ENCODE measurements at places on chromosomes 12 and 14.

- DNase-seq = no peak
These were observed 2.1 kb downstream of the OR6C70 start for GRCh38 chr12:55467836-55468235.

DNA sequence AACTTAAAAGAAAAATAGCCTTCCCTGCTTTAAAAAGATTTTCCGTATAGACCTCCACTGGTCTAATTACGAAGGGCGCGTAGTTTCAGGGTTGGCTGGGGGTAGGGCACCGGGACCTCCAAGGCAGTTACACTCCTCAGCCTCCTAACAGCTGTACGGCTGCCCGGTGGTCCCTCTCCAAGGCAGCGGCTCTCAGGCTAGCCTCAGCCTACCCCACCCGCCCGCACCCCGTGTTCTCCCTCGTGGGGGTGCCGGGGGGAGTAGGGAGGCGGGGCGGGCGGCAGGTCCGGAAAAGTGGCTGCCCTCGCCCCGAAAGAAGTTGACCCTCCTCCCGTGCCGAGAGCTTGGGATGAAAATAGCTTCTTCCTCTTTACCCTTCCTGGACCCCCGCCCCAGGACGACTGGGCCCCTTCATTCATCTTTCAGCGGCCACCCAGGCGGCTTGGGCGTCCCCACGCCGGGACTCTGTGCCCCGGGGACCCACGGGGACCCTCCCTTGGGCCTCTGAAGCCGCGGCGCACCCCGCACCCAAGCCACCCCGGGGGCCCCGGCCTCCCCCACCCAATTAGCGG is 991 bp upstream of the RCOR1 start:
- DNase-seq = peak; percentile 6

DNA sequence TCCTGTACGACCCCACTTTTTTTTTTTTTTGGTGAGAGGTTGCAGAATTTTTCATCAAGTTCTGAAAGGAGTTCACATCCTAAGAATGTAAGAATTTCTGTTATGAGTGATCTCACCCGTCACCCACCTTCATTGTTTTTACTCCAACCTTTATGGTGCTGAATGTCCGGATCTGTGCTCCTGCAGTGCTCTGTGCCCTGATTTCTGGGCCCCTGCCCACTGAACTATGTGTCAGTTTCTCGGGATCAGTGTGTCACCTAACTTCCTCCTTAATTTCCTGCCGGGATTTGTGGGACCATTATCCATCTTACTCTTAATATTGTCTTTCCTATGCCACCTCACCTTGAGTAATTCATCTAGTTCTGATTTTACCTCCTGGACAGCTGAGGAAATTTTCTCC is 11.6 kb downstream of the RASSF8 start:
- DNase-seq = no peak

GRCh38 chr14:87644689-87645088 is 348.3 kb downstream of the GALC start:
- DNase-seq = no peak

DNA sequence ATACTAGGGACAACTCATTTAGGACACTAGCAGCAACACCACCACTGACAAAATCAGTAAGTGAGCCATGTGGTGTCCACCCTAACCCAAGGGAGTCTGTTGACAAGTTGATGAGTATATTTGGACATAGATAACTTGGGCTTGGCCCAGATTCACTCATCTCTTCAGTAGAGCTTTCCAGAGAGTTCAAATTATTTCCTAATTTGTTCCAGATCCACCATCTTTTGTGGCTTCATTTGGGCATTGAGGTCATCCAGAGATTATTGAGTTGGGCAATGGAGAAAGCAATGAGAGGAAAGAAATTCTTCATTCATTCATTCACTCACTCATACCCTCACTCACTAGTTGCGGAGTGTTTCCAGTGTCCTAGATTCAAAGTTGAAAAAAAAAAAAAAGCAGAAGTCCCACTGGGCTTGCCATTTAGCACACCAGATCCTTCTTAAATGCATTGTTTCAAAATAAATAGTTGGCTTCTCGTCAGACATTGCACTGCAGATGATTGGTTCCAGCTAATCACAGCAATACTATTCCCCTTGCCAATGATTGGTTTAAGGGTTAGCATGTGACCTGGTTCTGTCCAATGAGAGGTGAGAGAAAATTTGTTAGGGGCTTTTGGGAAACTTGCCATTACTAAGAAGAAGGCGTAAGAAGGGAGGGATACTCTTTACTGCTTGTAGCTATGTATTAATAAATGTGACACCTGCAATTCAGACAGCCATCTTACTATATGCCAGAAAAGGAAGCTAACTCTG is 31.8 kb upstream of the WSCD2 start:
- DNase-seq = no peak

DNA sequence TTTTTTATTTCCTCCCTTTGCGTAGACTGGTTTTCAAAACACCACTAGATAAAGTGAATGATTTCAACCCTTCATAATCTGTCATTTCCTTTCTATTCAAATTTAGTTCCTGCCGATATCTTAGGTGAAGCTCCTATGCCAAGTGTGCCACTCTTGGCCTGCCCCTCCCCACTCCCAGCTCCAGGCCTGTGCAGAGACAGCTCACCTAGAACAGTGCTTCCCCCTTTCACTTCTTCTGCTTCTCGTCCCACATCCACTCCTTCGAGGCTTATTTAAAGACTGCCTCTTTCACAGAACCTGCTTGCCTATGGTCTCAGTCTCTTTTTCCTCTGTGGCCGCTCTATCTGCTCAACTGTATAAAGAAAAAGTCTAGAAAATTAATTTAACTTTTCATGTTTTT is 473.8 kb downstream of the RAD51B start:
- no peak for DNase-seq

GRCh38 chr14:21070610-21071224 is 613 bp downstream of the ARHGEF40 start:
- DNase-seq = no peak

- peak; percentile 38 for DNase-seq
These were observed at the start of gene PITPNM2 for GRCh38 chr12:123150744-123151456. Gene PITPNM2 (minus strand): TSS chr12:123151090. CDS start chr12:123034590, 116,500 bp downstream.

DNA sequence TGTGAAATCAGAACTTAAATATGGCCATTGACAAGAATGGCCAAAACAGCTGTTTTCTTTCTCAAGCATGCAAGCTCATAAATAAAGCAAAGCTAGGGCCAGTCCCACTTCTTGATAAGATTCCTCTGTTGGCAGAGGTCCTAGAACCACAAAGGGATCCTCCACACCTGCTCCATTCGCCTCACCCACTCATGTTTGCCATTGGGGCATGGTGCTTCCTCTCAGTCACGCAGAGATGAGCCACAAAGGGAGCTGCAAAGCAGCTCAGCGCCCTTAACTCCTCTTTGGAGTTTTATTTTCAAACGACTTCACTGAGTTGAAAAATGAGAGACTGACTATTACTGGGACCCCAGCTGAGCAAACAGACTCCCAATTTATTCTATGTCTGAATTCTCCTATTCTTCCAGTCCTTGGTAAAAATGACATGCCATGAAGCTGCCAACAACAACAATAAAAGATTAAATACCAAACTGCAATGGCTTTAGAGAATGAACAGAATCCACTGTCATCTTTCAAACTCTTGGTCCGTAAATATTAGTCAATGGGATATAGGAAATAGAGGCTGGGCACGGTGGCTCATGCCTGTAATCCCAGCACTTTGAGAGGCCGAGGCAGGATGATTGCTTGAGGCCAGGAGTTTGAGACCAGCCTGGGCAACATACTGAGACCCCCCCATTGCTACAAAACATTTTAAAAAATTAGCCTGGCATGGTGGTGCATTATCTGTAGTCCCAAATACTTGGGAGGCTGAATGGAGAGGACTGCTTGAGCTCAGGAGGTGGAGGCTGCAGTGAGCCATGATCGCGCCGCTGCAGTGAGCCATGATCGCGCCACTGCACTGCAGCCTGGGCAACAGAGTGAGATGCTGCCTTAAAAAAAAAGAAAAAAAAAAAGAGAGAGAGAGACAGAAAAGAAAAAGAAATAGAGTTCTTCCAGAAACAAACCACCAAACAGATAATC is 16.4 kb downstream of the MANSC1 start:
- no peak for DNase-seq

DNA sequence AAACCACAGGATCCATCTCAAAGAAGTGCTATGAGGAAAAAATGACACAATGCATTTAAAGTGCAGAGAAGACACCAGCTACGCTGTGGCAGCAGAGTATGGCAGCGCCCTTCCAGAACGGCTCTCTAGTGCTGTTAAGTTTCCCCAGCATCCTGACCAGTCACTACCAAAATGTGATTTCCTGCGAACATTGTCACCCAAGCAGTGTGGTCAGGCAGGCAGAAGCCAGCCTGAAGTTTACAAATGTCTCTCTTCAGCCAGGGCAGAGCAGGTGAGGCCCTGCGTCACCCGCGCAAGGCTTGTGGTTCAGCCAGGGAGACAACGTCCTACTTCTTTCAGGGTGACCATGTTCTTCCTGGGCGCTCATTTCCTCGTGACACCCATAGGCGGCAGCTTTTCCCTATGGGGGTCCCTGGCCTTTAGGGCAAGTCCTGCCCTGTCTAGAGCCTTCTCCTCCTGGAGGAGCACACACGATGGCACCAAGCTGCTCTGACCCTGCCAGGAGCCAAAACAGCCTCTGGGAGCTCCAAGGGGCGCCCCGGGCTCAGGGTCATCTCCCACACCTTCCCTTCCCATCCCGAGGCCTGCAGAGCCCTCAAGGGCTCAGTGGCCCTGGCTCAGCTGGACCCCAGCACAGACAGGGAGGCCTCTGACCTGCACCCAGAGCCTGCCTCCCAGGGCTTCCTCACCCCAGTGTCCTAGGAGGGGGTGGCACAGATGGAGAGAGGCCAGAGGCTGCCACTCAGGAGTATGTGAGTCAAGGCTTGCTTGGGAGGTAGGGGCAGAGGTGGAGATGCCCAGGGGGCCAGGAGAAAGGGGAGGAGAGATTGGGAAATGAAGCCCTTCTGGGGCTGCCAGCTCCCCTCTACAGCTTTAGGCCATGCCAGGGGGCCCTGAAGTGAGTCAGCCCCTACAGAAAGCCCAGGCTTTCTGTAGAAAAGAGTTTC is 41.9 kb downstream of the PSMA6 start:
- no peak for DNase-seq

GRCh38 chr14:72682188-72682587 is 211.7 kb downstream of the DPF3 start:
- no peak for DNase-seq

DNA sequence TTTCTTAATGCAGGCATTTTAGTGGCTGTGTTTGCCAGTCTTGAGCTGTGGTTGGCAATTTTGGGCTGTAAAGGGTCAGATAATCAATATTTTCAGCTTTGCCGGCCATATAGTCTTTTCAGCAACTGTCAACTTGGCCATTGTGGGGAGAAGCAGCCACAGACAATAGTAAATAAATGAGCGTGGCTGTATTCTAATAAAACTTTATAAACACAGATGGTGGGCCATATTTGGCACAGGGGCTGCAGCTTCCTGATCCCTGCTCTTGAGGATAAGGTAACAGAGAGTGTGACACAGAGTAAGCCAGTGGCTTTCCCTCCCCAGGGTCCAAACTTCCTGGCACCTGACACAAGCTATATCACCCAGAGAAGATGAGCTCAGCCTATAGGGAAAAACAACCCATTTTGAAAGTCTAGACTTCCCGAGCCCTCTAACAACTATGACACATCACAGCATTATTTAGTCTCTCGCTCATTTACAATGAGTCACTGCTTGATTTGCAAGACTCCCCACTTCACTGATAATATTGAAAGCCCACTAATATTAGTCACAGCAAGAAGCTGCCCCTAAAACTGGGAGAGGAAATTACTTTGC is 163.1 kb upstream of the TMPO start:
- no peak for DNase-seq

DNA sequence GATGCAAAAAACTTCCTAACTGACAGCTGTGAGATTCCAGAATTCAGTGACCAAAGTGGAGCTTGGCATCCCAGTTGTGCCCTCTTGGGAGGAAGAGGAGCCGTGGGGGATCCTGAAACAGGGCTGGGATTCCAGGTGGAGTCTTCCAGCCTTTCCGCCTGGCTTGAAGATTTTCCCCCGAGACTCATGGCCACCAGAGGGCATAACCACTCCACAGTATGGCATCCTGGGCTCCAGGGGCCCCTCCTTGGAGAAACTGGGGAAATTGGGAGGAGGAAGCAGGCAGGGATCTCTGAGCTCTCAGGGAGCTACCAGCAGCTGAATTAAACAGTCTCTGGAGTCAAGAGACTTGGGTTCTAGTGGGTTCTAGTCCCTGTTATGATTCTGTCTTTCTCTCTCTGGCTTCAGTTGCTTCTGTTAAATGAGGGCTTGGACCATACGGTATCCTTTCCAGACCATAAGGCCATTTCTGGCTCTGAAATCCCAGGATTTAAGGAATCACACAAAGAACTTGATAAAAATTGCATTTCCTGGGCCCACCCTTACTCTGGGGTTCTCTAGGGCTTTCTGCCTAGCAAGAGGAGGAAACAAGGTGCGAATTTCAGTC is 2.6 kb upstream of the TAMALIN start:
- no peak for DNase-seq

DNA sequence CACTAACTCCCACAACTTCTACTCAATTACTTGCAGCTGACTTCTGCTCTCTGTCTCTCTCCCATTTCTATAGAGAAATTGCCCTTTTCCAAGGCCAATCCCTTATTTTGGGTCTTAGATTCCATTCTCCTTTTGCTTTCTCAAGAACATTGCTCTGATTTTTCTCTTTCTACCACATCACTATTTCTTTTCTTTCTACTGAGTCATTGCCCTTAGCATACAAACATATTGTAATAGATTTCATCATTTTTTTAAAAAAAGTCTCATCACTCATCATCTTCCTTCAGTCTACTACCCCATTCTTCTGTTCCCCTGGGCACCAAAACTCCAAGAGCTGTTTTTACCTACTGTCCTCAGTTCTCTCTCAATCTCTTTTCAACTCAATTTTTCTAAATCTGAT is 4.4 kb upstream of the KCNA1 start:
- no peak for DNase-seq

- no peak for DNase-seq
These were observed 13.3 kb downstream of the CCND2 start for GRCh38 chr12:4286771-4287317.
